ENCODE measurements at places on chromosomes 11 and 22.

DNA sequence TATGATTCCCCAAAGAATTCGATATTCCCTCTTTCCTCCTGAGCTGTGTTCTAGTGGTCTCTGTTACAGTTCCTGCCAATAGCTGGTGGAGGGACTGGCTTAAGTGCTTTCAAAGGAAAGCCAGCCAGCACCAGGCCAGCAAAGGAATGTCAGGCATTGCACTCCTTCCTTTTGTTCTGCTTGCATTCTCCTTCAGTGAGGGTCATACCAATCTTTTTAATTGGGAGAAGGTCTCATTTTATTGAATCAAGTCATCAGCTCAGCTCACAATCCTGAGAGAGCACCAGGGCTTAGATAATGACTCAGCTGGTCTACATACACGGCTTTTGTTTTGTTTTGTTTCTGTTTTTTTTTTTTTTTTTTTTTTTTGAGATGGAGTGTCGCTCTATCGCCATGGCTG is 222.9 kb downstream of the NAV2 start:
- peak; percentile 82 for DNase-seq

GRCh38 chr11:29962243-29962642 is 54.6 kb downstream of the KCNA4 start:
- DNase-seq, result no peak

DNA sequence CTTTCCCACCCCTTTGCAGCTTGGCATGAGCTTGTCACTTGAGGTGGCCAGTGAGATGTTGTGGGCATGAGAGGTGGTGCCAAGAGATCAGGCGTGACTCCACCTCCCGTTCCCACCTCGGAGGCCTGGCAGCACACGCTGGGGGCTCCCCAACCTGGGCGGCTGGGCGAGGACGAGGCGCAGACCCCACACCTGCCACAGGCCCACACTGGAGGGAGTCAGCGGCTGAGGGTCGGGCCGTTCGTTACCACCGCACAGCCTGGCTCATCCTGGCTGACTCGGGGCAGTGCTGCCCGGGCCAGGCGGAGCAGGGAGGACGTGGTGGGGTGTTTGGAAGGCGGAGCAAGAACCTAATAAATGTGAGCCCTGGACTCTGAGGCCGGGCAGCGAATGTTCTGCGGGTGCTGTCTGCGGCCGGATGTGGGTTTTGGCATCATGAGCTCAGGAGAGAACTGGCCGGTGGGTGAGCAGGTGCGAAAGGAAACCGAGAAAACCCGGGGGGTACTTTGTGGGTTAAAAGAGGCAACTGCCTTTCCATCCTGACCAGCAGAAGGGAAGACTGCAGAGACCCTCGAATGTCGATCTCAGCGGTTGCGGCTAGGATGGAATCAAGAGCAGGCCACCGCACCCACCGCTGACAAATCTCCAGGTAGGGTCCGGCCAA is 10.2 kb upstream of the IFITM3 start:
- no peak for DNase-seq

DNA sequence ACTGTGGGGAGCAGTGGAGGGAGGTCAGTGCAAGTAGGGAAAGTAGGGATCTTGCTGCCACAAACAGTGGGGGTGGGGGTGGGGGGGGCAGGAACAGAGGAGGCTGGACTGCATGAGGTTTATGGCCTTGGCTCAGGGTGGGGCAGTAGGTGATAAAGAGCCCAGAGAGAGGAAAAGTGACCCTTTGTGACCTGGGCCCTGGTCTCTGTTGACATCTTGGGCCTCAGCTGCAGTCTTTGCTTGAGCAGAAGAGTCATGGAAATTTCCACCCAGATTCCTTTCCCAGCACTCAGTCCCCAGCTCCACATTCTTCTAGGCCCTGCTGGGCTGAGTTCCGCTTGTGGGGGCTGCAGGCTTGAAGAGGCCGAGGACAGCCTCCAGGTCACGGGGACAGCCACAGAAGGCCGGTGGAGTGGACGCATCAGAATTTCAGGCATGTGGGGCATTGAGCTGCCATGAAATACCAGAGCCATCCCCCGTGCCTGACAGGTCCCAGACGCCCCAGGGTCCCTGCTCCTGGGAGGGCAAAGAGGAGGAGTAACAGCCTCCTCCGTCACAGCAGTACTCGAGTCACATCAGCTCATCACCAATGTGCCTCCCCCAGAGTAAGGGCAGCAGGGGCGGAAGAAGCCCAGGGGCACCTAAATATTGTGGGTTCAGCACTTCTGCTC is 9.7 kb upstream of the MALAT1 start:
- DNase-seq, result peak; percentile 71

DNA sequence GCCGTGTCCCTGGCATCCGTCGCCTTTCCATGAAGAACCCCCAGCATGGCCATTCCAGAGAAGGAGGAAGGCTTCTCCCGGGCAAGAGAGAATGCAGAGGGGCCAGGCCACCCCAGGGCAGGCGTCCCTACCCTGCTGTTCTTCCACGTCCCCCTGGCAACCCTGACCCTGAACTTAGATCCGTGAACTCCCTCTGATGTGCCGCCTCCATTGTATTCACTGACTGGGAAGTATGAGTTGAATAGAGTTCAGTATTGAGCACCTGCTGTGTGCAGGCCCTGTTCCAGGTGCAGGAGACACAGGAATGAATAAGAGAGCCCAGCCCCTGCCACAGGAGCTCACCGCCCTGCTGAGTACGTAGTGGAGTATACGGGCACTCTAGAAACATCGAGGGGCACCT is 29.1 kb upstream of the RELT start:
- no peak for DNase-seq

GRCh38 chr11:31645747-31646146 is 136.2 kb downstream of the ELP4 start:
- DNase-seq, result peak; percentile 40

DNA sequence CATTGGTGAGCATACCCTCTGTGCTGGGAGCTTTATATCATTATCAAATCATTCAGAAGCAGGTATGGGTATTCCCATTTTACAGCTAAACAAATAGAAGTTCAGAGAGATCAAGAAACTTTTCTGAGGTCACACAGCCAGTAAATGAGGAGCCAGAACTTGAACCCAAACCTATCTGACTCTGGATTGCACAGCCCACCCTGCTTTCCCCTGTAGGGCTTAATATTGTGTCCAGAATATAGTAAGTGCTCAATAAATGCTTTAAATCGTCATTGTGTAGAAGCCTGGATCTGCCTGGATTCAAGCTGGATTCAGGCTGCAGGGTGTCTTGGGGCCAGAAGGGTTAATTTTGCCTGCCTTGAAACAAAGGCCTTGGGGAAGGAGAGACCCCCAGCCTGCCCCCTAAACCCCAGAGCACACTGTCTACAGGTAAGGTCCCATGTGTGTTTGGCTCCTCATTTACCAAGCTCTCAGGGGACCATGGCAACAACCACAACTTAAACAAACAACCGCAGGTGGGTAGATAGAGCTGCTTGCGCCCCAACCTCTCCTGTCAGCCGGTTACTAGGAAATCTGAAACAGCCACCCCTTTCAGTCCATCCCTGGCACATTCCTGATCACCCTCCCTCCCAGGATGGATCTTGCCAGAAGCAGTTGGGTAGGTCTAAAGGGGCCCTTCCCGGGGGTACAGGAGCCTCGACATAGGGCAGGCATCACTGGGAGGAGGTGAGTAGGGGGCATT is 3.0 kb upstream of the SEC14L3 start:
- DNase-seq, result no peak

DNA sequence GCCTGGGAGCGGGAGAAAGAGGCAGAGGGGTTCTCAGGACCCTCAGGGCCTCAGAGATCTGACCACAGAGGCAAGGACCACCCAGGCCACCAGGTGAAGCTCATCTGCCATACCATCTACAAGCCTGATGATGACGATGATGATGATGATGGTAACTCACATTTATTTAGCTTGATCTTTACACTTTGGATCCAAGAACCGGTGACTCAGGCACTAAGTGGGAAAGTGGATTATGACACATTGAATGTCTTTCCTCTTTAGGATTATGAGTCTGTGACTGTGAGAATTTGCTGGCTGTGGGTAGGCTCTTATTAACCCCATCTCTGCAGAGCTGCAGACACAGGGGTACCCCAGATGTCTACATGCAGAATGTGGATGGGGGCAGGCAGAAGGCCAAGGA is 110.3 kb downstream of the DSCAML1 start:
- no peak for DNase-seq

- DNase-seq, result no peak
These were observed 53.3 kb downstream of the PPFIA1 start for GRCh38 chr11:70323806-70324205.

- DNase-seq, result no peak
These were observed 130.4 kb downstream of the TBC1D22A start for GRCh38 chr22:46892866-46893265.

DNA sequence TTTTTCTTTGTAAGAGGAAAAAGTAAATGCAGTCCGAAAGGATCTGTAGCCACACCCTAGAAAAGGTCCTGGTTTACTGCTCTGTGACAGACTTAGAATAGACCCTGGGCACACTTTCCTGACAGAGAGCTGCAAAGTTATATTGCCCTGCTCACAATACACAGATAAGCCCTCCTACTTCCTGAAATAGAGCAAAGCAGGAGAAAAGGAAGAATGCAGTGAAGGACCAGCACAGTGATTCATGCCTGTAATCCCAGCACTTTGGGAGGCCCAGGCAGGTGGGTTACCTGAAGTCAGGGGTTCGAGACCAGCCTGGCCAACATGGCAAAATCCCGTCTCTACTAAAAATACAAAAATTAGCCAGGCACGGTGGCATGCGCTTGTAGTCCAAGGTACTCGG is 2.2 kb downstream of the CYB561A3 start:
- DNase-seq, result no peak

DNA sequence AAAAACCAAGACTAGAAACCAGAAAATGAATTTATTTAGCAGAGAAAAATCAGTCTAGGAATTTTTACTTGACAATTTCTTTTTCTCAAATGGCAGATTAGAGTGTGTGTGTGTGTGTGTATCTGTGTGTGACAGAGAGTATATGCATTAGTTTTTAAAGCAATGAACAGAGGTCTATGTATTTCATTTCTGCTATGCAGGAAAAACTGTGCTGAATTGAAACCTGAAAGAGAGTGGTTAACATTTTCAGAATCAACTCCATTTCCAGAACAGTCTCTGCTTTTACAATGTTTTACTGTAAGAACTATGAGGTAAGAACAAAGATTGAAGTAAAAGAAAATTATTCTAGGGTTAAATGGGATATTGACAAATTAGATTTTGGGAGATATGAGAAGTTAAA is 114.8 kb downstream of the GRM5 start:
- DNase-seq, result no peak

DNA sequence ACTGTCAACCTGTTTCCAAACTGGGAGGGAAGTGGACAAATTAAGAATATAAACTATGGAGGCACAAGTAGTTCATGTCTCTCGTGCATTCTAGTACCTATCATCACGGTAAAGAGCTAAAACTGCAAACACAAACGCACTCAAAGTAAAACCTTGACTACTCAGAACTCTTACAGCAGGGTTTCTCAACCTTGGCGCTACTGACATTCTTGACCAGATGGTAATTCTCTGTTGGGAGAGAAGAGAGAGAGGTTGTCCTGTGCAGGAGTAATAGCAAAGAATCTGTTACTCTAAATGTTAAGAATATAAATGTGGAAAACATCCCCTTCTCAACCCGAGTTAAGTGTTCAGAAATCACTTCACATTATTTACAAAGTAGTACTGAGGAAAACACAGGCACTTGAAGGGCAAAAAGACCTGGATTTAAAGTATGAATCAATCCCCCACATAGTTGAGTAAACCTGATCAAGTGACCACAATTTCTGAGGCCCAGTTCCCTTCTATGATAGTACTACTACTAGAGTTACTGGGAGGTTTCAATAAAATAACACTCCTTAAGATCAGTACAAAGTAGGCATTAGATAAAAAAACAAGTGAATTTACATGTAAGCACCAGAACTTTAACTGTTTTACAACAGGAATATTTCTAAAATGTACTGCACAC is 73.1 kb upstream of the ARHGAP32 start:
- DNase-seq, result no peak

GRCh38 chr22:32859743-32860142 is 58.2 kb downstream of the TIMP3 start:
- DNase-seq, result no peak

DNA sequence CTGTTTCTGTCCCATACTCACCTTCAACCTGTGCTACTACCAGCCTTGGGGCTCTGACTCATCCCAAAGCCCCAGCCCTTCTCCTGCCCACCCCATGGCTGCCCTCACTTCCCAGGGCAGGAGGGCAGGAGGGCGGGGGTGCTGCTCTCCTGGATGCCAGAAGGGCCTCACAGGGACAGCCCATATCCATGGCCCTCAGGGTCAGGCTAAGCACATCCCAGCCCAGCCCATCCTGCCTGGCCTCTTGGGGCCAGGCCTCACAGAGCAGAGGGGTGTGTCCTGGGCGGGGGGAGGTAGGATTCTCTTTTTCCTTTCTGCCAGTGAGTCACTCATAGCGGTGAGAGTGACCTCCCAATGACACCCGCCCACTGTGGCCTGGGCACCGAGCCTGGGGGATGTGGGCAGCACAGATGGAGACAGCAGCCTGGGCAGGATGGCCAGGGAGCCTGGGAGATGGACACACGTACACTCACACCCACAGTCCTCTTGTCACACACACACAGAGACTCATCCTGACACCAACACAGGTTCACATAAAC is 2.4 kb downstream of the LTBP3 start:
- DNase-seq, result peak; percentile 65

DNA sequence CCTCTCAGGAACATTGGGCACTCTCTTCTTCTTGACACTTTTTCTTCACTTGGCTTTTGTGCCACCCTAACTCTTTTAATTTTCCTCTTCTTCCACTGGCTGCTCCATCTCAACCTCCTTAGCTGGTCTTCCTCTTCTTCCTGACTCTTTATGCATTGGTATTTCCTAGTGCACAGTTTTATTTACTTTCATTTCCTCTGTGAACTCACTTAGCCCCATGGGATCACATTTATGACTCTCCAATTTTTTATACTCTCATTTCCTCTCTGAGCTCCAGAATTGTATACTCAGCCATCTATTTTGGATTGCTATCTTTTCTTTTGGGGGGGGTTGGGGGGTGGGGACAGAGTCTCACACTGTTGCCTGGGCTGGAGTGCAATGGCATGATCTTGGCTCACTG is 38.5 kb upstream of the LARGE1 start:
- no peak for DNase-seq

GRCh38 chr11:117384045-117384444 is 56.4 kb downstream of the CEP164 start:
- DNase-seq, result peak; percentile 17

- no peak for DNase-seq
These were observed 16.5 kb downstream of the DDX17 start for GRCh38 chr22:38489561-38490145.

- DNase-seq, result no peak
These were observed 14.4 kb downstream of the YWHAH start for GRCh38 chr22:31958625-31959239.

GRCh38 chr11:72831521-72832300 is 17.5 kb downstream of the ATG16L2 start:
- peak; percentile 34 for DNase-seq

GRCh38 chr22:37277384-37277783 is 4.9 kb upstream of the CYTH4 start:
- DNase-seq, result no peak

DNA sequence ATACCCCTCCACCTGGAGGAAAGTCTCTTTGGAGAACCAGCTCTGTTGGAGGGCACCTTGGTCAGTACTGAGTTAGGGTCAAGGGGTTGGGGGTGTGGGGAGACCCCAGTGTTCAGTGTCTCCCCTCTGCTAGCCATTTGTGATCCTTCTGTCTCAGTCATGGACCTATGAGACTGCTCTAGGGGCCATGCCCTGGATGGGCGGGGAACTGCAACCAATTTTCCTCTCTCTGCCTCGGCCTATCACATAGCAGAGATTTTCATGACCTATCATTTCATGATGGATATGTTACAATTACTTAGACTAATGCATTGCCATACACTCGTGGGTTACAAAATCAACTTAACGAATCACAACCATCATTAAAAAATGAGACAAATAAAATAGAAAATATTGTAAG is 7.4 kb downstream of the OTOG start:
- DNase-seq, result no peak

All from amniotic stem cell (primary cell).